ENCODE measurements at places on chromosomes 1 and 21.

DNA sequence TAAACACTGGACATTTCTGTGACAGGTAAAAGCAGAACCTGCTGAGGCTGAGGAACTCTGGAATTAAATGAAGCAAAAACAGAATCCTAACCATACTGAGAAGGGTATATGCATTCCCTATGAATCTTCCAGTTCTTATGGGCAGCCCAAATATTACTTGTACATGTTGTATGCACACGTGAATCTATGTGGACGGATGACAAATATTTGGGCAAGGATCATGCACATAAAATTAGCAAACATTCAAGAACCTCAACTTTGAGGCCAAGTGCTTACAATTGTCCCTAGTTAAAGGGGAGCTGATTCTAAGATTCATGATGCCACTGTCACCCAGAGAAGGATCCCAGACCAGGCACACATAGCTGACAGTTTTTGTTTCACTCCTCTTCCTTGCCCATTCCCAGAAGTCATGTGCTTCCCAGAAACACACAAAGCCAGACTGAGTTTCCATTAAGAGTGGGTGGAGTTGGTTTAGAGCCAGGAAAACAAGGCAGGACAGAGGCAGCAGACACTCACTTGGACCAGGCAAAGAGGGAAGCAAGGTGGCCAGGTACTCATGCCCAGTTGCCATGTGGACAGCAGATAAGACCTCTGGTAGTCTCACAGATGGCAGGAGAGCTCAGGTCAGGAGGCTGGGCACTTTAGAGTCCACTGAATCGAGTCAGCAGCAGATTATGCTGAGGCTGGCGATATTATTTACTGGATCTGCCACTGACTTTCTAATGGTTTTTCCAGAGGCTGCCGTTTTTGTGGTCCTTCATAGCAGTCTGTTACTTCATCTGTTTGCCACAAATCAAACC lies 25.6 kb downstream of the AK2 start:
- no peak for DNase-seq

- DNase-seq: no peak
Observed at GRCh38 chr1:223429821-223430220, 36.6 kb downstream of the CCDC185 start.

DNA sequence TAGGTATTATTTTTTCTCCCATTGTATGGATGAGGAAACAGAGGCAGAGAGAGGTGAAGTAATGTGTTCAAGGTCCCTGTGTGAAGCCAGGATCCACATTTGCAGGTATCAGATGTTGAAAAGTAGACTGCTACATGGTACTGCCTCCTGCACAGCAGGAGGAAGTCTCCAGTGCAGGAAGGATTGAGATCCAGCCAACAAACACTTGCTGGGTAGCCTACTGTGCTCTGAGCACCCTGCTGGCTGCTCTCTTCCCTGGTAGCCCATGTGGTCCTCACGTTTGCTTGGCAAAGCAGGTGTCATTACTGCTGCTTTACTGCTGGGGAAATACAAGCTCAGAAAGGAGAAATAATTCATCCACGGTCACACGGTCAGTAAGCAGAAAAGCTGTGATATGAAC lies 21.3 kb upstream of the GRIK3 start:
- no peak for DNase-seq

DNA sequence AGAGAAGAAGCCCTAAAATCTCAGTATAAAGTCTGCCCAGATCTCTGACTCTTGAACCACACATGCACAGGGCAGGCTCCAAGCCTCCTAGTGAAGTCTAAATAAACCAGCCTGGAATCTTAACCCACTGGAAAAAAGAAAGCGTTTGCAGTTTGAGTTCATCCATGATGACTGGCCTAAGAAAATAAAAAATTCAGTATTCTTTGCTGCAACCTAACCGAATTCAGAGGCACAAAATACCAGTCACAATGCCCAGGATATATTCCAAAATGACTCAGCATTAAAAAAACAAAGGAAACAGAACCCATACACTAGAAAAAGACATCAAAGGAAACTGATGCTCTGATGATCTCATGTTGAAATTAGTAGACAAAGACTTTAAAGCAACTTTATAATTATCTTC lies 269.2 kb downstream of the SDCCAG8 start:
- no peak for DNase-seq

DNA sequence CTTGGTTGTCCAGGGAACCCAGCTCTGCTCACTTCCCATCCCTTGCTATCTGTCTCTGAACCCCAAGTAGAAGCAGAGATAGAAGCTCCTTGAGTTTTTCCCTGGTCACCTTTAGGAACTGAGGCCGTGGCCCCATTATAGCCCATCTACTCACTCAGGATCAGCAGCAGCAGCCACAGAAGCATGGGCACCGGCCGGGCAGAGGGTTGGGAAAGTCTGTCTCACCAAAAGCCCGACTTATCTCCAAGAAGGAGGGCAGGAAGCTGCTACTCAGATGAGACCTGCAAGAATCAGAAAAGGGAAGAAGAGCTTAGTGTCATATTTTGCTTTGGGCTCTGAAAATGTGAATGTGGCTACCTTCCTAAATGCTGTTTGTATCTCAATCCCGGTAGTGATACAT lies 264 bp downstream of the FCRL3 start:
- no peak for DNase-seq

- DNase-seq: no peak
Observed at GRCh38 chr21:31948676-31949075, 75.9 kb downstream of the HUNK start.

GRCh38 chr1:7046314-7046713 lies 261.1 kb downstream of the CAMTA1 start:
- DNase-seq: no peak

GRCh38 chr1:43776043-43776761 lies 68.9 kb downstream of the ST3GAL3 start:
- DNase-seq: no peak

DNA sequence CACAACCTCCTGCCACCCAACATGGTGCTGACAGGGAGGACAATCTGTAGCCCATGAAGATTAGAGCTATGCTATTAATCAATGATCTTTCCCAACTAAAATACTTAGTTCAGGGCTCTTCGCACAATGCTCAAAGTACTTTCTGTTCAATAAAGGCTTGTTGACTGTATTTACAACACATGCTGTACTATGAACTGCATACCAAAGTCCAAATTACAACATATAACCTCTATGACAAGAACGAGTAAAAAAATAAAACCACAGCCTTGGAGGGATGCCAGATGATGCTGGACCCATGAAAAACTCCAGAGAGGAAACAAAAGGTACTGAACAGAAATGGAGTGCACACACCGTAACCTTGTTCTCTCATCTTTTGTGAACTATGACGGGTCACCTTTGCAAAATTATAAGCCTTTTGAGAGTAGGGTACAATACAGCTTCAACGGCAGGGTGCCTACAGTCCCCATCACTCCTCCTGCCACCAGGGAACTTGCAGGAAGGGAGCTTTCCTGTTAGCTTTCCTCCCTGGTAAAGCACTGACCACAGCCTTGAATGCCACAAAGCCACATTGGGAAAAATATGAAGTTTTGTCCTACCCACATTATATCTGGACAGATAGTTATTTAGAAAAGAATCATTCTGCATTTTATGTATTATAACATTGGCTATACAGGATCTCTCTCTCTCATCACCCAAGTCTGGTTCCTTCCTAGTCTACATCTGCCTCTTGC lies 175.6 kb downstream of the NRIP1 start:
- no peak for DNase-seq

- no peak for DNase-seq
Observed at GRCh38 chr21:36579898-36580297, 100.0 kb upstream of the CLDN14 start.

DNA sequence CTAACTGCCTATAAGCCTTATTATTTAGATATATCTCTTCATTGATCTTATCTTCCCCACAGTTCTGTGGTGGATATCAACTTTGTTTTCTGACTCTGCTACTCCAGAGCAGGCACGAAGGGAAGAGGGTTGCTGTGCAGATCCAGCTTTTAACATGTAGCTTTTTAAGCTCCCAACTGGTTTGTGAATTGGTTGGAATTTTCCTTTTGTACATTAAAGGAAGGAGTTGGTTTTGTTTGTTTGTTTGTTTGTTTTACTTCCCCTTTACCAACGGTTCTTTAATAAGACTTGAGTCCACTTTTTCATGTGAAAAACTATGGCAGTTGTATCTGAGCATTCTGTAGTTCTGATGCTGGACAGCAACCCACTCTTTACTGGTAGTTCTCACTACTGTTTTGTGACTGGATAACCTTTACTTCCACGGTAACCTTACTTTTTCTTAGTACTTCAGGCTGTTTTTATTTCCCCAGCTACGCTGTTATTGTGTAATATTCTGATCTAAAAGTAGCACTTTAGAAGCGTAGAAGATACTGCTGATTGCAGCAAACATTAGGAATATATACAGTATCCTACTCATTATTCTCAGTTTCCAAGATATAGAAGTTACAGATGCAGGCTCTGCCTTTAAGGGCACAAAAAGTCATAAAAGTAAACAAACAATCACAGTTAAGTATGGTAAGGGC lies 1.6 kb downstream of the GNPAT start:
- no peak for DNase-seq

DNA sequence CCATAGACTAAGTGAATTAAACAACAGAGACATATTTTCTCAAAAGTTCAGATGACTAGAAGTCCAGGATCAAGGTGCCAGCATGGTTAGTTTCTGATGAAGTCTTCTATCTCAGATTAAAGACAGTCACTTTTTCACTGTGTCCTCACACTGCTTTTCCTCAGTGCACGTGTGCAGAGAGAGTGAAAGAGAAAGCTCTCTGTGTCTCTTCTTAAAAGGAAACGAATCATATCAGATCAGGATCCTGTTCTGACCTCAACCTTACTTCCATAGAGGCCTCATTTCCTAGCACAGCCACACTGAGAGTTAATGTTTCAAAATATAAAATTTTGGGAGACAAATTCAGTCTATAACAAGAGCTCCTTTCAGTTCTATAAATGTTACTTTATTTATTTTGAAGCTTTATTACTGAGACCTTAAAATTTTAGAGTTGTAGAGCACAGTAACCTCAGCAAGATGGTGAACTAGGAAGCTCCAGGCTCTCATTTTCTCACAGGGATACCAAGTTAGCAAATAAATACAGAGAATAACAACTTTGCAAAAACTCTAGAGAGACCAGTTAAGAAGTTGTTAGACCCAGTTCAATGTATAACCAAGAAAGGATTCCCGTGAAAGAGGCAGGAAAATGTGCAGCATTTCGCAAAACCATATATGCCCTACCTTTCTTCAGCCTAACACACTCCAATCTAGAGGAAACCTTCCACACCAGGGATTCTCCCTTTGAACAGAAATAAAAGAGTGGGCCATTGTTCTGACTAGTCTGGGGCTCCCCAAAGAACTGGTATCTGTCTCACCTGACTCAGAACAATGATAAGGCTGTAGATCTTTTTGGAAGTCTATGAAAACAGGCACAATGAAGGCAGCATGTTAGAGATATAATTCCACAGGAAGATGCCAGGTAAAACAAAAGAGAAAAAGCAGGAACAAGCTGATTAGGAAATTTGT lies 372.2 kb downstream of the MRPL39 start:
- DNase-seq: no peak

DNA sequence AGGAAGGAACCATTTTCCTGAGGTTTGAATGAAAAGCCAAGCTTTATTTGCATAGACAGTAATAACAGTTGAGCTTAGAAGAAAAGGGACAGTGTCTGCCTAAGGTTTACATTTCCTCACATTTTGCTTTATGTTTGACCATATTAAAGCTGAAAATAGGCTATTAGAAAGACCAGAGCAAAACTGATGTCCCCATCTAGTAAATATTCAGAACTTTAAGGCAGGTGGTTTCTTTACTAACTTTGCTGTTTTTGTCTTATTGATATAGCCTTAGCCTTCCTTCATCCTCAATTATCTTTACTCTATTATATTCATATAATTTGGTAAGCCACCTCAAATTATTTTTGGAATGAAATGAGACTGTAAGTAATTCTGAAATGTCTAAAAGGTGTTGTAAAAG lies 53.6 kb upstream of the LAPTM5 start:
- DNase-seq: no peak

DNA sequence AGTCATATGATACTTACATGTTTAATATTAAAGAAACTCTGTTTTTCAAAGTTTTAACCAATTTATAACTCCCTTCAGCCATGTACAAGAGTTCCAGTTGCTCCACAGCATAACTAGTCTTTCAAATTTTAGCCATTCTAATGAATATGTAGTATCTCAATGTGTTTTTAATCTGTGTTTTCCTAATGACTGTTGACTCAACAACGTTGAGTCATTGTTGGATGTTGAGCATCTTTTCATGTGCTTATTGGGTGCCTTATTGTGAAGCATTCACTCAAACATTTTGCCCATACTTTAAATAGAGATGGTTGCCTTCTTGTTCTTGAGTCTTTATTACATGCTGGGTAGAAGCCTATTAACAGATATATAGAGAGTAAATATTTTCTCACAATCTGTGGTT lies 240.2 kb upstream of the LYPLAL1 start:
- no peak for DNase-seq

- DNase-seq: no peak
Observed at GRCh38 chr1:11550664-11551283, 71.8 kb downstream of the DISP3 start.

DNA sequence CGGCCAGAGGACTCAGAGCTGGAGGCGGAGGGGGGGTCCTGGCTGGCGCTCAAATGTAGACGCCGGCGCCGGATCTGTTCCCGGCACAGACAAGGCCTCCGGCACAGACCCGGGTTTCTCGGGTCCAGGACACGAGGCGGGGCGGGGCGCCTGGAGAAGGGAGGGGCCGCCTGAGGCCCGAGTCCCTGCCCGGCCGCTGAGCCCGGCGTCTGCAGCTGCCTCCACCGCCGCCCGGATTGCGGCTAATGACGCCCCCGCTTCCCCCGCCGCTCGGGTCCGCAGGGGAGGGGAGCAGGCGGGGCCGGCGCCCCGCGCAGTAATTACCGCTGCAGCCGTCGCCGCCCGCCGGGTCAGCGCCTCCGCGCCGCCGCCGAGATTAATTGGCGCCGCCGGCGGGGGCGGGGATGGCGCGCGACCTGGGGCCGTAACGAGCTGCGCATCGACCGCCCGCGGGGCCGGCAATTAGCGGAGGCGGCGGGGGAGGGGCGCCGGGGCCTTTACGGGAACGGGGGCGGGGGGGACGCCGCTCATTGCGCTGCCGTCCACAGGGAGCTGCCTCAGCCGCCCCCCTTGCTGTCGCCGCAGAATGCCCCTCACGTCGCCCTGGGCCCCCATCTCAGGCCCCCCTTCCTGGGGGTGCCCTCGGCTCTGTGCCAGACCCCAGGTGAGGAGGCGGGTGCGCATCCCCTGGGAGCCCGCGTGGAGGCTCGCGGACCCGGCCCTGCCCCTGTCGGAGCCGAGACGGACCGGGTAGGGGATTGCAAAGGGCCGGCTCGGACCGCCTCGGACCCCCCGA lies 17.3 kb downstream of the NOC2L start:
- DNase-seq: no peak

- DNase-seq: no peak
Observed at GRCh38 chr1:148263128-148263905, 111.2 kb upstream of the NBPF11 start.

GRCh38 chr1:236280438-236281197 lies 1.1 kb downstream of the ERO1B start:
- no peak for DNase-seq

All from NCI-H524 treated with DMSO at 0.1 percent for 48 hours (cell line).